ENCODE measurements at places on chromosomes 2 and 18.

DNA sequence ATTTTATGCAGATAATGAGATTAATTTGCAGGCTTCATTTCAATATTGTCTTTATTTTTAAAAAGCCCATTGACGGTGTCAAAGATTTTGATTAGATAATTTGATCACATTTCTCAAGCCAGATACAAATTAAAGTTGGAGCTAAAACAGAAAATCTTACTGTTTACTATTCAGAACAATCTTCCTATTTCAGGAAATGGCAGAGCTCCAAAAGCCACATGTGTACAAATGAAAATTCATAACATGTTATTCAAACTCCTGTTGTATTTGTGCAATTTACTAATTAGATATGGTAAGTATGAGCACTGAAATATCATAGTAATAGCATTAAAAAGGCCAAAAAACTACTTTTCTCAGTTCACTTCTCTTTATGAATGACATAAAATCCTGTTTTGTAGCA is 682.9 kb downstream of the KCNJ3 start:
- no peak for DNase-seq

DNA sequence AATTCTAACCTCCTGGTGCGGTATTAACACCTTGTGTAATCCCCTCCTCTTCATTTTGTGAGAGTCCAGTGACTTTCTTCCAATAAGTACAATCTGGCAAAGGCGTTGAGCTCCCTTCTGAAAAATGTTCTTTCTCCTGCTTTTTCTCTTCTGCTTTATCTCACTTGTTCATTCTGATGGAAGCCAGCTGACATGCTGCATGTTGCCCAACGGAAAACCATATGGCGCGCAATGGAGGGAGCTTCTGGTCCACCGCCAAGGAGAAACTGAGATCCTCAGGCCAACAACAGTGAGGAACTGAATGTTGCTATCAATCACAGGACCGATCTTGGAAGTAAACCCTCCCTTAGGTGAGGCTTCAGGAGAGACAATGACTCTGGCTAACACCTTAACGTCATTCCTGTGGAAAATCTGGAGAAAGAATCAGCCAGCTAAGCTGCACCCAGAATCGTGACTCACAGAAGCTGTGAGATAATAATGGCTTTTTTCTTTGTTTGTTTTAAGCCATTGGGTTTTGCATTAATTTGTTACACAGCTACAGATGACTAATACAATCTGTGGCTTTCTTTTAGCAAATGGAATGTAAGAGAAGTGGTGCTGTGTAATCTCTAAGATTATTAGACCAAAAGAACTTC is 1323.9 kb upstream of the DDX18 start:
- DNase-seq = no peak

DNA sequence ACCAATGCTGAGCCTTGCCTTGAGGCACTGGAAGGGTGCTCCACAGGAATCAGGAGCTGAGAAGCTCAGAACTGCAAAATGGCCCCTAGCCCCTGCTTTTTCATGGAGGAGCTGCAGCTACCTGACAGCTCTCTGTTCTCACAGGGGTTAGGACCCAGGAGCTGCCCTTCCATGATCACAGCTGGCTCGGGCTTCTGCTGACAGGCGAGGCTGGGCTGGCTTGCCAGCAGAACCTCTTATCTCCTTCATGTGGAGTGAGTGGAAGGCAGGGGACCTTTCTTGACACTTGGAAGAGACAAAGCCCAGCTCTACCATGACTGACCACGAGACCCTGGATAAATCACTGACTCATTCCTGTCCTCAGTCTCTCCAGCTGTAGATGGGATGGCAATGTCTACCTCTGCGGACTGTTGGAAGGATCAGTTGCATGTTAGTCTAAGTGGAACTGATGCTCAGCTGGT is 113.4 kb downstream of the CAPN13 start:
- DNase-seq = no peak

DNA sequence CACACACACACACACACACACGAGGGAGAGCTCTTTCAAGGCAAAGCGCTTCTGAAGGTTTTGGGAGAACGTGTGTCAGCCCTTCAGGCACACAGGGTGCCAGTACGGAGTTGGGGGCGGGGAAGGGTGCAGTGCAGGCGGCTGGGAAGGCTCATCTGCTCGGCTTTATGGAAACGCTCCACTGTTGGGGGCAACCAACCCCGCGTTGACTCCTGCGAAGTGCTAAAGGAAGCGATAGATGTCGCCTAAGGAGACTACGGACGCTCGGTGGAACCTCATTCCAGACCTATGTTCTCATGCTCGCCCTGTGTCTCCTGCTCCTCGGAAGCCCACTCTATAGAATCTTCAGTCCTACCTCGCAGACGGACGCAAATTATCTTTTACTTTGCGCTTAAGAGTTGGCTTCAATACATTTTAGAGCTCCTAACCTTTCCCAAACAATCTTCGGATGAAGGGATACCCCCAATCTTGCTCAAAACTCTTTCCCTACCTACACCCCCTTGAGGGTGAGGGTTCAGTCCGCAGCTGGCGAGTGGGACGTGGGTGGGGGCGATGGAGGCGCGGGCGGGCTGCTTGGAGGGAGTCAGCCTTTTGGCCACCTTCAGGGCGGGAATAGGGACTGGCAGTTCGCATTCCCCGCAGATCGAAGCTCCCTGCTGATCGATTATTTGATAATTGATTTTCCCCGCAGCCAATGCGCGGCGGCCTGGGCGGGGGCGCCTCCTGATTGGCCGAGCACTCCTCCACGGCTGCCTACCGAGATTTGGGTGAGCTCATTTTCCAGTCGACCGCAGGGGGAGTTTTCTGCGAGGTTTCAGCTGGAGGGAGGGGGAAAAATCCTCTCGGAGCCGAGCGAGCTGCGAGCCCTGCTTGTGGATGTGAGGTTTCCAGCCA is 1.9 kb upstream of the MEIS1 start:
- DNase-seq = no peak

DNA sequence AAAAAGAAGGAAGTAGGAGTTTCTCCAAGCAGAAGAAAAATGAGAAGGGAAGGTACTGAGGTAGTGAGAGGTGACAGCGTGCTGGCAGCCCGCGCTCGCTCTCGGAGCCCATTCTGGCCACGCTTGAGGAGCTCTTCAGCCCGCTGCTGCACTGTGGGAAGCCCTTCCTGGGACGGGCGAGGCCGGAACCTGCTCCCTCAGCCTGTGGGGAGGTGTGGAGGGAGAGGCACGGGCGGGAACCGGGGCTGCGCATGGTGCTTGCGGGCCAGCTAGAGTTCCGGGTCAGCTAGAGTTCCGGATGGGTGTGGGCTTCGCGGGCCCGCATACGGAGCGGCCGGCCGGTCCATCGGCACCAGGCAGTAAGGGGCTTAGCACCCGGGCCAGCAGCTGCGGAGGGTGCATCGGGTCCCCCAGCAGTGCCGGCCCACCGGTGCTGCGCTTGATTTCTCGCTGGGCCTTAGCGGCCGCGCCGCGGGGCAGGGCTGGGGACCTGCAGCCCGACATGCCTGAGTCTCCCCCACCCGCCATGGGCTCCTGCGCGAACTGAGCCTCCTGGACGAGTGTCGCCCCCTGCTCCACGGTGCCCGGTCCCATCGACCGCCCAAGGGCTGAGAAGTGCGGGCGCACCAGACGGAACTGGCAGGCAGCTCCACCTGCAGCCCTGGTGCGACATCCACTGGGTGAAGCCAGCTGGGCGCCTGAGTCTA is 11.1 kb upstream of the CYS1 start:
- peak; percentile 9 for DNase-seq

DNA sequence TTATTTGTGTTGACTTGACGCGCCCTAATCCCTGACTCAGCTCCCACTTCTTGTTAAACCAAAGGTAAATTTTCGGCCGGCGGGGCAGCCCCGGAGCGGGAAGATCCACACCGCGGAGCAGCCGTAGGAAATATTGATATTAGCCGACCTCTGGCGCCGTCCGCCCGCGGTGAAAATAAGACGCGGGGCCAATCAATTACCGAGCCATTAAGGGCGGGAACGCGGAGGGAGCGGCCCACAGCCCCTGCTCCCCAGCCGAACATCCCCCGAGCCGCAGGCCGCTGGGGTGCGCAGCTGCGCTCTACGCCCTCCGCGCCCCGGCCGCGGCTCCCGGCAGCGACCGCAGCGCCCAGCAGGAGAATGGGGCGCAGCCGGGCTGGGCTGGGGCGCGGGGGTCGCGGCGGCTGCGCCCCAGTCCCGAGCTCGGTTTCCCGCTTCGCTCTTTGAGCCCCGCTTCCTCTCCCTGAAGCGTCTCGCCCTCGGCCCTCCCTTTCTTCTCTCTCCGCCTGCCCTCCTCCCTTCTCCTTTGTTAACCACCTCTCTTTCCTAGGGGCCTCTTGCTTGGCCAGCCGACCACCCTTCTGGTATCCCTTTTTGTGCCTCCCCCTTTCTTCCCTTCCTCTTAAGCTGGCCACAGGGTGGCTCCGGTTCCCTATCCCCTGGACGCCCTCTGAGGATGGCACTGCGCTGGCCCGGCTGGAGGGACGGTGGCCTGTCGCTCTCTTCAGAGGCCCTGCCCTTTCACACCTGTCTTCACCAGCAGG is 40.9 kb downstream of the CELF4 start:
- no peak for DNase-seq

GRCh38 chr2:79723830-79724229 is 211.0 kb downstream of the CTNNA2 start:
- DNase-seq = no peak

- no peak for DNase-seq
These were observed 15.2 kb upstream of the CHRNA1 start for GRCh38 chr2:174779361-174779928.

Data from activated CD4-positive, alpha-beta T cell treated with anti-CD3 and anti-CD28 coated beads for 4 hours (primary cell).